ENCODE measurements at places on chromosomes 11 and 22.

DNA sequence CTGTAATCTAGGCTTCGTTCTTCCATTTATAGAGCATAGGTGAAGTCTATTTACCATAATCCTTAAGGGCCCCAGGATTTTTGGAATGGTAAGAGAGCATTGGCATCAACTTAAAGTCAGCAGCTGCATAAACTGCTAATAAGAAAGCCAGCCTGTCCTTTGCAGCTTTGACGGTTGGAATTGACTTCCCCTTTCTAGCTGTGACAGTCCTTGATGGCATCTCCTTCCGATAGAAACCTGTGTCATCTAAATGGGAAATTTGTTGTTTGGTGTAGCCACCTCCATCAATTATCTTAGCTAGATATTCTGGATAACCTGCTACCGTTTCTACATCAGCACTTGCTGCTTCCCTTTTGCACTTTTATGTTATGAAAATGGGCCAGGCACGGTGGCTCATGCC, 58.0 kb upstream of the GLYATL1B start:
- DNase-seq, result no peak

GRCh38 chr11:46936138-46937110, at the start of gene CSTPP1:
CSTPP1 (plus strand) TSS chr11:46936761; CDS start chr11:46936806, 45 bp downstream.
- peak; percentile 80 for DNase-seq

- no peak for DNase-seq
Measured at GRCh38 chr22:19201869-19202798, 23.6 kb upstream of the SLC25A1 start.

- DNase-seq, result no peak
Measured at GRCh38 chr22:20781272-20781990, 7.5 kb downstream of the SERPIND1 start.

- DNase-seq, result no peak
Measured at GRCh38 chr11:130032931-130033330, 30.3 kb upstream of the PRDM10 start.

All from stimulated activated CD4-positive, alpha-beta T cell treated with anti-CD3 and anti-CD28 coated beads, Interleukin-1b, Interleukin-23, amount 100 ng/mL, for 1 hour (primary cell).